ENCODE measurements at places on chromosomes 12 and 14.

- no peak for DNase-seq
Observed at GRCh38 chr12:11746940-11747716, 97.7 kb downstream of the ETV6 start.

- no peak for DNase-seq
Observed at GRCh38 chr12:51323966-51324895, at the start of gene BIN2. Gene BIN2, minus strand, starts transcription at chr12:51324174. Its CDS starts 72 bp downstream, at chr12:51324102.

DNA sequence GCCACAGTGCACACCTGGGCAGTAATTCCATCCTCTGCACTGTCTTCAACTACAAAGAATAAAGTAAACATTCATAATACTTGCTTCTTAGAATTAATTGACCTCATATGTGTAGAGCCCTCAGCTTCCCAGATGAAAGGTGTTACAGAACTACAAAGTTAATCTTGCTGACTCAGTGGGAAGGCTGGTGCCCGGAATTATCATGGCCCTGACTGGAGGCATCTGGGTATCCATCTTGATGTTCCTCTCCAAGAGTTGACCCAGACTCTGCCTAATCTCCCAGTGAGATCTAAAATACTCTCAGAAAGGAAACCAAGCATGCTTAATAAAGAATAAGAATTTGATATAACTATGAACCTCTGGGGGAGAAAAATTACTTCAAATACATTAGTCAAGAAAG is 147.0 kb upstream of the ARID2 start:
- no peak for DNase-seq

DNA sequence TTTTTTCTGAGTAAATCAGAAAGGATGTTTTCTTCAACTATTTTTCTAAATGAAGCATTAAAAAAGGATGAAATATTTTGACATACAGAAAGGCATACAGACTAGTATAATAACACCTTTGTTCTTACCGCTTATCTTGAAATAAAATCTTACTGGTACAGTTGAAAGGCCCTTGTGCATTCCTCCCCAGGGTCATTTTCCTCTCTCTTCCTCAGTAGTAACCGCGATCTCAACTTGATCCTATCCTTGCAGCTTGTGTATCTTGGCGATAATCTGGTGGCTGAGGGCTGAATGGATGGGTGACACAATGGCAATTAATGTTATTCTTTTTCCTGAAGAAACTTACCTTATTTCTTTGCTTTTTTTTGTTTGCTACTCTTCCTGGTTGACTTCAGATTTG is 18.5 kb downstream of the GAS2L3 start:
- no peak for DNase-seq

- no peak for DNase-seq
Observed at GRCh38 chr12:117408161-117408791, 46.9 kb upstream of the NOS1 start.

DNA sequence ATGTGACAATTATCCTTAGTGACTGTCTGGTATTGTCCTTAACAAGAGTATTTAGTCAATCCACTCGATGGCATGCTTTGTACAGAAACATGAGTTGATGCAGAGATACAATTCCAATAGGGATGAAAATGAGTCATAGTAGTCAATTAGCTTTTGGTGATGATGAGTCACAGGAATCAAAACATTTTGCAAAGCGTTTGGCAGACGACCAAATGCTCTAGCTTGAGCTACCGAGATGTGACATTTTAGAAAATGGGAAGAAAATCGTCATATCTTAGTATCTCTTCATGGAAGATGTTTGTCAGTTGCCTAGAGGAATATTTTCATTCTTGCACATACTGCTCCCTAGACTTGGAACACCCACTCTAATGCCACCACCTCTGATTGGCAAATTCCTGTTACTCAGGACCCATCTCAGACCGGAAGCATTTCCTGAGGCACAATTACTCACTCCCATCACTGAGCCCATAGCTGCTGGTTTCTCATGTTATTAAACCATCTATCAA is 95.0 kb downstream of the LMNTD1 start:
- DNase-seq: no peak

DNA sequence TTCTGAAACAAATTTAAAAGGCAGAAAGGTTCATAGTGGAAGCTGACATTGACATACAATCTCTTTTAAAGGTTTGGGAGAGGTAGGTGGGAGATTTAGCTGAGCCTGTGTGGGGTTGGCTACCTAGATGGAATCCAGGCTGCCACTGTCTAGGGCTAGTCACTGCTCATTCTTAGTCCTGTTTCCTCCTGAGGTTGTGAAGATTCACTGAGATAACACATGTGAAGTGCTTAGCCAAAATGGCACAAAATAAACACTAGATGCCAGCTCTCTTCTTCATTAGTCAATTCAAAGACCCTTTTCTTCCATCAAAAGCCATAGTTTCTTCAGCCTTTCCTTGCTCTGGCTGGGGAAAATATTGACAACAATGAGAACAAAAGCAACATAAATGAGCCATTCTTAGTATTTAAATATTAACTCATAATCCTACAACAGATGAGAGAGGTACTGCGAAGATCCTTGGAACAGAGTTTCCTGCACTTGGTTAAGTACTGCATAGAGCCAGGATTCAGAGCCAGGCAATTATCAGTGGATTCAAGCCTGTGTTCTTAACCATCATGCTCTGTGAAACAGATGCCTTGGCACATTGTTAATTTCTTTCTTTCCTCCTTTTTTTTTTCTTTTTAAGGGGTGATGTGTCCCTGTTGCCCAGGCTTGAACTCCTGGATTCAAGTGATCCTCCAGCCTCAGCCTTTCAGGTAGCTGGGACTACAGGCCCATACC is 3.5 kb downstream of the MYF6 start:
- DNase-seq: no peak

GRCh38 chr12:49057888-49058287 is 2.7 kb downstream of the KMT2D start:
- no peak for DNase-seq

GRCh38 chr12:449203-449602 is 10.5 kb upstream of the B4GALNT3 start:
- DNase-seq: no peak

DNA sequence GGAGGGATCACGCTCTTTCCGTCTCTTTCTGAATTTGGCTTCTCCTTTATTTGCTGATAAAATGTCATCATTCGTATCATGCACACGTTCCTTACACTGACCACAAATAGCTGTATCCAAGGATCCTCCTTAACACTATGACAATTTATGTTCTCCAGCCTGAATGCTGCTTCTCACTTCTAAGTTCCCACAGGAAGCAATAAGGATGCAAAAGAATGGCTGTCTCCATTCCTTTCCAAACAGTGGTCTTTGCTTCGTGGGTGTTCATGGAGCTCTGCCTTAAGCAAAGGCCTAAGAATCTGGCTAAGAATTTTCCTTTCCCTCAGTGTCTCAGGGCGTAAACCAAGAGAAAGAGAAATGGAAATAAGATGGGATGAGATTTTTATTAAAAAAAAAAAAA is 200.2 kb downstream of the ITPR2 start:
- DNase-seq: no peak

- DNase-seq: no peak
Observed at GRCh38 chr12:54411391-54412241, 7.5 kb downstream of the ITGA5 start.

DNA sequence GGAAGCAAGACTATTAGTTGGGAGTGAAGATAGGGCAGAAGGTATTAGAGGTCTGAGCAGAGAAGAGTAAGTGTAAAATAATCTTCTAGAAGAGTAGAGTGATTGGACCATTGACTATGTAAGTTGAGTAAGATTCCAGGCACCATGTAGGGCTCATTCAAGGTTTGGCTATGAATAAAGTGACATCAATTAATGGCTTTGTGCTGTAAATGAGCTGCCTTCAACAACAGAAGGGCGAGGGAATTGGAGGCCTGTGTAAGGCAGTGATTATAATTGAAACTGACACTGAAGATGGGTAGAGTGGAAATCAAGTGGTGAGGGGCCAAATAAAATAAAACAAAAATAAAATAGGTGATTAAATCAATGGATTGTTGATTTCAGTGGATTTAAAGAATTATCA is 26.4 kb downstream of the PTPRQ start:
- DNase-seq: no peak

GRCh38 chr14:92785667-92786426 is 8.3 kb upstream of the GOLGA5 start:
- no peak for DNase-seq

GRCh38 chr14:32366986-32367385 is 37.9 kb downstream of the AKAP6 start:
- no peak for DNase-seq

DNA sequence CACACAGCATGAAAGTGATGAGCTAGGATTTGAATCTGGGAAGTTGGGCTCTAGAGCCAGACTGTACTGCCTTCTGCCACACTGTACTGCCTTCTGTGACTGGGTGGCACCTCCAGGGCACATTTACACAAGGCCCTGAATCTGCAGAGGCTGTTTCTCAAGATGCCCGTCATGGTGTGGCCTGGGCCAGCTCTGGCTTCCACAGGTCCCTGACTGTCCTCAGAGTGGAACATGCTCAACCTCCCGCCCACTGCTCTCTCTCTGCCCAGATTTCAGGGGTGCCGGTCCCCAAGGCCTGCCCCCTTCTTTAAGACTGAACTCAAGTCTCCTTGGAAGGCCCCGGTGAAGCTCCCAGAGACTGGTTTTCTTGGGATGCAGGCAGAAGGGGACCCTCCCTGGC is 50.2 kb downstream of the C14orf132 start:
- DNase-seq: no peak

- DNase-seq: no peak
Observed at GRCh38 chr12:46134852-46135251, 134.0 kb downstream of the SLC38A1 start.

DNA sequence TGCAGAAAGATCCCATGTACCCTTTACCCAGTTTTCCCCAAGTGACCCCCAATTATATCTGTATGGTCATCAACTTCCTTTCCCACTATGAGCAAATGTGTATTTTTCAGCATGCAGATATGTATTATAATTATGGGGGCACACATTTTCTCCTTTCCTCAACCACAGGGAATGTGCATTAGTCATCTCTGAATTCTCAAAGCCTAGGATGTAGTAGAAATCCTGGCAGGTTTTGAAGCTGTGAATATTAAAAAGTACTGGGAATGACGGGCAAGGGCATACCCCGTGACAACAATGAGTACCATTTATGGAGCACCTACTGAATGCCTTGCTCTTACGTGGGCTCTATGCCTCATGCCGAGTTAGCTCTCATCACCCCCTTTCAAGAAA is 71.5 kb downstream of the VWF start:
- no peak for DNase-seq

GRCh38 chr14:101242442-101243385 is 318.6 kb upstream of the DIO3 start:
- DNase-seq: no peak

Measured in NCI-H2227 treated with DMSO at 0.1 percent for 48 hours (cell line).